ENCODE measurements at places on chromosomes 5 and 9. TPM values are rescaled to one million over a fixed set of nuclear protein-coding genes. Genes with fewer than 3 reads are reported as not detected.

Gene SNX30
- 4.5 TPM for total RNA-seq

Gene TSSK1B
- not detected for total RNA-seq

Gene ITK
- total RNA-seq = 0.13 TPM

DNA sequence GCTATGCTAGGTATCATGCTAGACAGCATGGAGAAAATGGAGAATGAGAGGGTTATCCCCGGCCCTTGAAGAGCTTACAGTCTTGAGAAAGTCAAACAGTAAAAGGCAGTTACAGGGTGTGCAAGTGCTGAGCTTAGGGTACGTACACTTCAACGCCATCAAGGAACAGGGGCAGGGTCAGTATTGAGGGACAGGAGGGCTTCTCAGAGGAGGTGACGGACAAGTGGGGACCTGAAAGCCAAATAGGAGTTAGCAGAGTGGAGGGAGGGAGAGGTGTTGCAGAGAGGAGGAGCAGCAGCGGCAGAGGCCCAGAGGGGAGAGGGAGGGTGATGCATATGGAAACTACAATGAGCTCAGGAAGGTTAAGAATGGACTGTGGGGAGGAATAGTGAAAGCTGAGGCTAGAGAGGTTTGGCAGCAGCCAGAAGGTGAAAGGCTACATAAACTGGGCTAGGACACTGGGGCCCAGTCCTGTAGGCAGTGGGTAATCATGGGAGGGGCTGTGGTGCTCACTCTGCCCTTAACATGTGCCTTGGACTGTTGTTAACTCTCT, 88.0 kb downstream of the NRG2 start:
- no peak for DNase-seq

All from Right ventricle myocardium superior (tissue), 1 donor.